Right hindlimb (tissue), 1 donor: ENCODE measurements at places on chromosomes 5 and 9.
A peak's percentile ranks its signal among the peaks of the same experiment; 100 is the strongest.

GRCh38 chr5:157952374-157952685 lies 93.4 kb upstream of the CLINT1 start:
- DNase-seq, result no peak

- no peak for DNase-seq
Measured at GRCh38 chr9:132201139-132201538, 39.3 kb downstream of the NTNG2 start.

DNA sequence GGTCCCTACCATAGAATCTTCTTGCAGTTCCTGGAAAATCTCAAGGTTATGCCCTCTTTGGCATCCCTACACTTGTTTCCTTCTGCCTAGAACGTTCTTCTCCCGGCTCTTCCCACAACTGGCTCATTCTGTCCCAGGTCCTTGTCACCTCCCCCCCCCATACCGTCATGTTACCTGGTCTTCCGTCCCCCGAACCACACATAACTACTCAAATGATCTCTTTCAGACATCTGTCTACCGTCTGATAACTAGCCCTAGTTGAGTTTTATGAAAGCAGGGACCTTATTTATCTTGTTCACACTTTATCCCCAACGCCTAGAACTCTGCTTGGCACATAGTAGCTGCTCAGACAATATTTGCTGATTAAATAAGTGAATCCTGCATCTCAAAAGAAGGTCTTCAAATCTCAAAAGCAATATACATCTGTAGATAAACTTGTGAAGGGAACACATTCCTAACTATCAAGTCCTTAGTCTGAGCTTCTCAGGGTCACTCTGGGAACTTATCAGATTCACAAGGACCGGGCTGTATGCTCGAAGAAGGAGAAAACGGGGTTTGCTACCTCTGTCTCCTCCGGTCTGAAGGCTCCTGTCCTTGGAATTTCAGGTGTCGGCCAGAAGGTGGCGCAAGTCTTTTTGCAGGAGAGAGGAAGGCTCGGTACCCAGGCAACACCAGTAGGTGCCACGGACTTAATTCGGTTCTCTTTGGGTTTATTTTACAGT lies 30.0 kb downstream of the LCP2 start:
- DNase-seq, result peak; percentile 76

DNA sequence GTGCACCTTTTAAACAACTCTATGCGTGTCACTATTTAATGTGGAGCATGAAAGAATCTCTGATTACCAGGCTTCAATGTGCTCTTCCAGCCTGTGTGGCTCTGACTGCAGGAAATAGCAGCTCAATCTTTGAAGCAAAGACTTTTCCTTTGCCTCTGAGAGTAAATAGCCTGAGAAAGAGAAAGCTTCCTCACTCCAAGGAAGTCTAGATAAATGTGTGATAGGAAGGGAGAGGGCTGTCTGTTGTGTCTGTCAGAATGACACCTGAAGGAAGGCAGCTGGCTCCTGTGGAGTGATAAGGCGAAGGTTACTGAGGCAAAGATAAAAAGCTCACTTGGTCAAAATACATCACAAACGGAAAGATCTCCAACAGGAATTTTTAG lies 205.3 kb upstream of the HAPLN1 start:
- DNase-seq, result no peak

- no peak for DNase-seq
Measured at GRCh38 chr9:134764473-134765269, 115.9 kb upstream of the FCN2 start.

GRCh38 chr5:33576726-33577590 lies 136.2 kb downstream of the TARS1 start:
- DNase-seq, result no peak

DNA sequence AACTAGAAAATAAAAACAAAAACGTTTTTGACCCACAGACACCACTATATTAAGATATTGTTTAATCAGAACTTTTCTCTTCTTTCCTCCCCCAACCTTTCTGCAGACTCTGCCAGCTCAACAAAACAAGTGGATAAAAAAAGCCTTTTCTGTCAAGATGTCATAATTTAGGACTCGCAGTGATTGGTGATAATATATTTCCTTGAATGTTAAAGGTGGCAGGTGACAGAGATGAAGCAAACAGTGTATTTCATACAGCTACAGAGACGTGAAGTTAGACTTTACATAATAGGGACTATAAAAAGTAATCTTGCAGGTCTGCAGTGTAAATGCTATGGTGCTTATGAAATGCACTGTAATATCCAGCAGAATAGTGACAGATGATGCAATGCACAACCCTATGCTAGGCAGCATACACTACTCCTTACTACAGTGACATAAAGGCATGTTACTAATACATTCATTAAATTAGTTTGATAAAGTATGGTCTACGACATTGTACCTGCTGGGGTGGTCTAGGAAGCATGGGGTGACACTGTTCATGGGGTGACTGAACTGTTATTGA lies 326.7 kb upstream of the GRAMD2B start:
- DNase-seq, result no peak

GRCh38 chr5:1548702-1549474 lies 25.1 kb upstream of the LPCAT1 start:
- no peak for DNase-seq

- DNase-seq, result no peak
Measured at GRCh38 chr9:94932652-94933510, 206.4 kb downstream of the AOPEP start.

DNA sequence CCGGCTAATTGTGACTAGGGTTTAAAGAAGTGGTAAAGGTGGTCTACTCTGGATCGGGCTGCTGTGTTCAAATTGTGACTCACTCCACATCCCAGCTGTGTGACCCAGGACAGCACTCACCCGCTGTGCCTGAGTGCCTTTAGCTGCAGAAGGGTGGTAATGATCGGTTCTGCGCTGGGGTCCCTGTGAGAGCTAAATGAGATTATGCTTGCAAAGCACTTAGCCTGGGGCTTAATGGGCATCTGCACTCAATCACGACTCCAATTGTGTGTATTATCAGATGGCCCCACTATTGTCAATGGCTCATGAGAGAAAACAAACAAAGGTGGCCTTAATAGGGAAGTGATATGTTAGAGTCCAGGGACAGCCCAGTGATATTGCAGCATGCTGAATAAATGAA lies 25.1 kb upstream of the TBC1D2 start:
- no peak for DNase-seq

DNA sequence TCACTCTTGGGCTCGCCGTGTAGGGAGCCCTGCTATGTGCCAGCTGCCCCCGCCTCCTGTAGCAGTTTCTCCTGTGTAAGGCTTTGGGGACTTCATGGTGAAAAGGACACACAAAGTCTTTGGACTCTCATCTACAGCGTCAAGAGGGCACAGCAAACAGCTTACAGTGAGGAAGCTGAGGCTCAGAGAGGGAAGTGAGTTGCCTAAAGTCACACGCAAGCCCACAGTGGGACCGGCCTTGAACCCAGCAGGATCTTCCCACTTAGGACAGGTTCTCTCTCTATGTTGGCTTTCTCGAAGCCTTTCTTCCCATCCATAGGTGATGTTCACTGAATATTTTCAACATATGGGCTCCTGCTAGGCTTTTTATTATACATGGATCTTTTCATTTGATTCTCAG lies 9.8 kb upstream of the PRRX2 start:
- DNase-seq, result no peak

- no peak for DNase-seq
Measured at GRCh38 chr5:66987949-66988838, 208.4 kb downstream of the CD180 start.

DNA sequence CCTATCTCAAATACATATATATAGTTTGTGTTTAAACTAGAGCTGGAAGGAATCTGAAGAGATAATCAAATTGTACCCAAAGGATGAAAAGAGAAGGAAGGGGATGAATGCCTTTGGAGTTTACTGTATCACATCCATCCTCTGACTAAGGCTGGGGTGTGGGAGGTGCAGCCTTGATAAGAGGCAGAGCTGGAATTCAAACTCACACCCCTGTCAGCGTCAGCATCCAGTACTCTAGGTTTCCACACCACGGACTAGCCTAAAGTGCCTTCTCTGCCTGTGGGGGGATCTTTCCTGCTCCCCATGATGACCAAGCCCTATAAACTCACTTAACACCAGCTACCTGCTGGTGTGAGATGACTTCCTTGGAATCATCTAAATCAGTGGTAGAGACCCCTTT lies 48.1 kb downstream of the EPB41L4B start:
- DNase-seq, result no peak

DNA sequence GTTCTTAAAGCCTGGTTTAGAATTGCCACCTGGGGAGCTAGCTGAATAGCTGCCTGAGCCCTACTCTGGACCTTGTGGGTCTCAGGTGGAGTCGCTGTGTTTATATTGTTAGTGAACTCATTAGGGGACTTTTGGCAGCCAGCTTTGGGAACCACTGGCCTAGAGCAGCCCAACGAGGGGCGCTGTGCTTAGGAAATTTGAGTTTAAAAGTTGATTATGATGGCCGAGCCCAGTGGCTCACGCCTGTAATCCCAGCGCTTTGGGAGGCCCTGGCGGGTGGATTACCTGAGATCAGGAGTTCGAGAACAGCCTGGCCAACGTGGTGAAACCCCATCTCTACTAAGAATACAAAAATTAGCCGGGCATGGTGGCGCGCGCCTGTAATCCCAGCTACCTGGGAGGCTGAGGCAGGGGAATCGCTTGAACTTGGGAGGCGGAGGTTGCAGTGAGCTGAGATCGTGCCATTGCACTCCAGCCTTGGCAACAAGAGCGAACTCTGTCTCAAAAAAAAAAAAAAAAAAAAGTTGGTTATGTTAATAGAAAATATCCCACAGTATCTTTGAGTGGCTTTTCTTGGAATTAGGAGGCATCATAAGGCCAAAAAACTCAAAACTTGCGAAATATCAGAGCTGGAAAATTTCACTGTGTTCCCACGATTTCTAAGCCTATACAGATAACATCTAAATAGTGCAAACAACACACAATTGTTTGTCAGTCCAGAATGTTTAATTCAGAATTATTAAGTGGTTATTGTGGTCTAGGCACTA lies 809 bp downstream of the MCCC2 start:
- peak; percentile 21 for DNase-seq

DNA sequence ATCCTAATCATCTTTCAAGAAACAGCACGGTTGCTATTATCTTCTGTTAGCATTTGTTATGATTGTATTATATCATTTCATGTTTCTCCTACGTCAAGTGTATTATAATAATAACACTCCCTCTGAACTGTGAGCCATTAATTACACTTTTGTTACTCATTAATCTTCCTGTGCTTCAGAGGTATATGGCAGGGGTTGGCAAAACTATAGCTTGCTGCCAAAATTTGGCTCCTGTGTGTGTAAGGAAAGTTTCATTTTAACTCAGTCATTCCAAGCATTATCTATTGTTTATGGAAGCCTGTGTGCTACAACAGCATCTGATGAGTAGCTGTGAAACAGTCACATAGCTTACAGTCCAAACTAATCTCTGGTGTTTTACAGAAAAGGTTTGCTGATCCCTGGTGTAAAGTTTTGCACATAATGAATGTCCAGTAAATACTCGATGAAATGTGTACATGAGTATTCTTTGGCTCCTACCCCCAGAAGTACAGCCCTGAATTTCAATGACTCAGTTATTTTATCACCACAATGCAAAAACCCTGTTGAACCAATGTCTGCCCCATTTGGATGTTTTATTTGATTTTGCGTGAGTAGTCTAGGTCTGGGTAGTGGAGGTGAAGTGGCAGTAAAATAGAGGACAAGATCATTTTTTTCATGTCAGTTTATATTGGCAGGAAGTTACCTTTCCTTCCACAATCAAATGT lies 648.2 kb downstream of the MAT2B start:
- DNase-seq, result no peak

DNA sequence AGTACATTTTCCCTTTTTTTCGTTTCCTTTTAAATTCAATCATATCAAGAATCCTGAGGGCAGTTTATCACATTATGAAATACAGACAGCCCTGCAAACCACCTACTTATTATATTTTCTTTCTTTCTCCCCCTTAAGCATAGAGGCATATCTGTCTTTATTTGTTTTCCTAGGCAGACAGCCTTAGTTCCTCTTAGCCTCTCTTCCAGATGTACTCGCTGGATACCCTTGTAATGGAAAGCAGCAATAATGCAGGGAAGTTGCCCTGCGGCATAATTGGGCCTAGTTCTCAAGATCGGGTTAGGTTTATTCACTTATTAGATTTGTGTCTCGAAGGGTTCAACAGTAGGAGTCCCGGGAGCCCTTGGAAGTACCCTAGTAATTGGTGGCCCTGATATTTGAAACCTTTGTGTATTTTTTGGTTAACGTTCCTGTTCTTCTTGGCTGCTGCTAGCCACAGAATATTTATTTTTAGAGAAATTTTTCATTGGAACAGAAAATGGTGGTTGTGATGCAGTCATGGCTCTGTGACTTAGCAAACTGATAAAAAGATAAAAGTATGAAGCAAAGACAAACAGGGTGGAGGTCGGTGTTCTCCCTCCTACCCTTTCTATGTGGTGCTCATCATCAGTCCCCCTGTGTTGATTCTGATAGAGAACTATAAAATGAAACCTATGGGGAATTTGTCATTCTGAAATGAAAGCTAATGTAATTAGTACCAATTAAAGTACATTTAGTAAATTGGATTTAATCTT lies 6.4 kb downstream of the TLE4 start:
- DNase-seq, result no peak

DNA sequence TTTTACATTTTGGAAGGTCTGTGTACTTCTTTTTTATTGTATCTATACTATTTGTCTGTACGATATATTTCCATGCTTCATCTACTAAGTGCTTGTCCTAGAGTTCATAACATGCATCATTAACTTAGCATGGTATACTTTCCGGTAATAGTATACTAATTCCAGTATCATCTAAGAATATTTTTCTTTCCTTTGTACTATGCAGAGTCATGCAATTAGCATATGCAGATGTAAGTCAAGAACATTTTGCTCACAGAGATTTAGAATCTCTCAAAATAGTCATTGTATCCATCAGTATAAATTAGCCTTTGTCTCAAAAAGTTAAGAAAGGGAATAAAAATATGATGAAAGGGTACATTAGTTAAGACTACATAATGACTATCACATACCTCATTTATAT lies 770.4 kb upstream of the GRAMD2B start:
- DNase-seq, result no peak
